Activated CD8-positive, alpha-beta T cell treated with anti-CD3 and anti-CD28 coated beads, Interleukin-2, amount 10 ng/mL, durations not matched to agents 7 days and 5 days (primary cell): ENCODE measurements at places on chromosomes 1 and 21.

- H3K4me1 ChIP-seq: no peaks in the 10 kb centered on the region
- DNase-seq: no peak
- H3K4me3 ChIP-seq: no peak overlapping the region
- no peak overlapping the region for H3K27ac ChIP-seq
- H3K27me3 ChIP-seq: no peaks in the 10 kb centered on the region
- H3K36me3 ChIP-seq: no peaks in the 10 kb centered on the region
Observed at GRCh38 chr1:56505792-56506743, 73.3 kb downstream of the PLPP3 start.

DNA sequence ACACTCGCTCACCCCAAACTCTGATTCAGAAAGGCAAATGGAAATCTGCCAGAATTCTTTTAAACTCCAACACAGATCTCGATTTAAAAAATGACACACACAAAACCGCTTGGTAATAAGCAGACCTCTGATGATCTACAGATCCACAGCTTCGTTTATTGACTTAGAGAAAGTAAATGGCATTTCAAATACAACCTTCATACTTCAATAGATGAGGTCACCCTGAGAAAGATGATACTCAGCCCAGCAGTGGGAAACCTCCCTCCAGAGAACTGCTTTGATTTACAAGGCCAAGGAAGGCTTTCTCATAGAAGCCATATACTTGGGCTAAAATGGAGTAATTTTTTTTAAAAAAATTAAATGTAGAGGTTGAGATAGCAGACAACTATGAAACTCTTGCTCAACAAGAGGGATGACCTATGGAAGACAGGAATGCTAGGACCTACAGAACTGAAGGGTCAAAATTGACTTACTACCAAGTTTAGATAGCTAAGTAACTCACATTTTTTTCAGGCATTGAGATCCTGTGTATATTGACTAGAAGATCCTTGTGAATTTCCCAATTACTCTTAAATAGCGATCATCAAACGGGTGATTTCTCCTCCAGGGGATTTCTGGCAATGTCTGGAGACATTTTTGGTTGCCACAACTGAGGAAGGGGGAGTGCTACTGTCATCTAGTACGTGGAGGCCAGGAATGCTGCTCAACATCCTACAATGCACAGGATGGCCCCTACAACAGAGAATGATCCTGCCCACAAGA lies 143.9 kb downstream of the CLIC6 start:
- H3K36me3 ChIP-seq: peaks cover 2% of the 10 kb centered on the region
- H3K4me3 ChIP-seq: no peak overlapping the region
- H3K27ac ChIP-seq: no peak overlapping the region
- H3K27me3 ChIP-seq: peaks cover 6% of the 10 kb centered on the region
- peaks cover 40% of the 10 kb centered on the region for H3K4me1 ChIP-seq

DNA sequence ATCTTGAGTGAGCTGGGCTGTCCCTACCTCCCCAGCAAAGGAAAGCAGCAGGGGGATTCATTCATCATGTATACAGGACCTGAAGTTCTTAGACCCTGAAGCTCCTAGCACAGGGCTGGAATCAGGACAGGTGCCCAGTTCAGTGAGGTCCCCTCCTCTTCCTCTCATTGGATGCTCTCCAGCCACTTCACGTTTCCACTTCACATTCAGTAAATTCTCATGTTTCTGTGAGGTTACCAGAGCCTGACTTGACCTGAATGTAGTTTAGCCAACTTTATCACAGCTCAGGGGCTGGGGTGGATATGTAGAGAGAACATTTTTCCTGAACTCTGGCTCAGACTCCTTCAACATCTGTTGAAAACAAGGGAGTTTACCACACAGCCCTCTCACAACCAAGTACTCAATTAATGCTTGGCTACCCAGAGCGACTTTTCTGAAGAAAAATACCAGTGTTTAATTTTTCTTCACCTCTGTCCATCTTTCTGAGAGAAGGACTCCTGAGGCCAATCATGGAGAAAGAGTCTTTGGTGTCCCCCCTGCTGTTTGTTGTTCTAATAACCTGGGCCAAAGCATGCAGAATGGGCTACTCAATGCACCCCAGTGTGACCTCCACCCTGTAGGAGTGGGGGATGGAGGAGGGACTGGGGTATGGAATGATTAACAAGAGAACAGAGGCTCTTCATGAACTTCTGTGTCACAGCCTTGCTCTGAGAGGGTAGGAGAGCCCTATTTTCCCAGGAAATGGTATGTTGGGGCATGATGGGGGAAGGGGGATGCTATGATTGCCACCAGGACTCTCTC lies 108.3 kb upstream of the FGGY start:
- peaks cover 5% of the 10 kb centered on the region for H3K27me3 ChIP-seq
- no peak for DNase-seq
- no peak overlapping the region for H3K4me3 ChIP-seq
- H3K36me3 ChIP-seq: no peaks in the 10 kb centered on the region
- H3K27ac ChIP-seq: no peak overlapping the region

- no peak for DNase-seq
- H3K4me1 ChIP-seq: no peaks in the 10 kb centered on the region
- H3K4me3 ChIP-seq: no peak overlapping the region
- no peaks in the 10 kb centered on the region for H3K27me3 ChIP-seq
- no peaks in the 10 kb centered on the region for H3K36me3 ChIP-seq
Observed at GRCh38 chr1:233509526-233509925, 104.4 kb upstream of the KCNK1 start.

DNA sequence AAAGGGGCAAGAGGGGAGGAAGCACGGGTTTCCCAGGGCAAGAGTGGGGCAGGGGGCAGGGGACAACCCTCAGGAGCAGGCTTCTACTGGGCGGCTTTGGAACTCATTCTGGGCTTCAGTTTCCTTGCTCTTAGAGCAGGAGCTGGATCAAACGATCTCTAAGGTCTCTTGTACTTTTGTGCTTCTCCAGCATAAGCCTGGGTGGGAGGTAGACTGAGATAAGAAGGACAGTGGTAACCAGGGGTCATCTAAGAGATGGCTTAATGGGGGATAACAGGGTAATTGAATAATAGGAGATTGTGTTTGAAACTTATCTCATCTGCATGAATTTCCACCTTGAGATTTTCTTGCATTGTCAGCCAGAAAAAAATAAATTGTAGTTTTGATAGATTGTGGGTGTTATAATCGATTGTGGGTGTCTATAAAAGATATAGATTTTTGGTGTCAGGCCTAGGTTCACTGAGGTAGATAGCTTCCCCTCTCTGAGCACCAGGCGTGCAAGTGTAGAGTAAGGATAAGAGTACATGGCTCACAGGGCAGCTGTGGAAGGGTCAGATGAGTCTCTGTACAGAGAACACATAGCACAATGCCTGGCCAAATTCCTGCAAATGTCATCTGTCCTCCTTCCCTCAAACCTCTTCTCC lies 68.0 kb downstream of the CD58 start:
- H3K4me3 ChIP-seq: no peak overlapping the region
- peaks cover 70% of the 10 kb centered on the region for H3K4me1 ChIP-seq
- peaks cover 15% of the 10 kb centered on the region for H3K36me3 ChIP-seq

DNA sequence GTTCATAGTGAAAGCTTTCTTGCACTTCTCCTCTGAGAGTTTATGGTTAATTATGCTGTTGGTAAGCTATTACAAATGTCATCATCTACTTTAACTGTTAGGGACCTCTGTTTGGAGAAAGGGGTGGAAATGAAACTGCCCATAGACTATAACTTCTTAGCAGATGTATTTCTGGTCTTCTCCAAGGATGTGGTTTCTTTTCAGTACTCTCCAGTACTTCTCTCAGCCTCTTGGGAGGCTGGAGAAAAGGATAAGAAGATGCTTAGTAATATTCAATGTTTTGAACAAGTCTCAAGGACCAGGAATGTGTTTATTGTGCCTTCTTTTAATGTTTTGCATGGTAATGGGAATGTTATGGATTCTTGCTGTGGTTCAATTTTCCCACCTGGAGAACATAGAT lies 60.4 kb downstream of the LAMC2 start:
- H3K27ac ChIP-seq: no peak overlapping the region
- no peaks in the 10 kb centered on the region for H3K4me1 ChIP-seq
- DNase-seq: no peak
- H3K36me3 ChIP-seq: no peaks in the 10 kb centered on the region
- H3K4me3 ChIP-seq: no peak overlapping the region

- H3K4me1 ChIP-seq: peaks cover 66% of the 10 kb centered on the region
- DNase-seq: no peak
- H3K27ac ChIP-seq: peak overlapping the region; percentile 89
- H3K36me3 ChIP-seq: peaks cover 66% of the 10 kb centered on the region
Observed at GRCh38 chr1:36160388-36160948, 4.5 kb downstream of the MAP7D1 start.

GRCh38 chr1:204941421-204942338 lies 71.0 kb downstream of the NFASC start:
- DNase-seq: peak; percentile 67
- no peak overlapping the region for H3K27ac ChIP-seq
- H3K4me1 ChIP-seq: peaks cover 6% of the 10 kb centered on the region
- H3K36me3 ChIP-seq: no peaks in the 10 kb centered on the region

- H3K36me3 ChIP-seq: no peaks in the 10 kb centered on the region
- DNase-seq: no peak
- H3K4me3 ChIP-seq: no peak overlapping the region
- H3K27me3 ChIP-seq: no peaks in the 10 kb centered on the region
- no peaks in the 10 kb centered on the region for H3K4me1 ChIP-seq
Observed at GRCh38 chr1:73331726-73332125, 866.2 kb downstream of the LRRIQ3 start.

DNA sequence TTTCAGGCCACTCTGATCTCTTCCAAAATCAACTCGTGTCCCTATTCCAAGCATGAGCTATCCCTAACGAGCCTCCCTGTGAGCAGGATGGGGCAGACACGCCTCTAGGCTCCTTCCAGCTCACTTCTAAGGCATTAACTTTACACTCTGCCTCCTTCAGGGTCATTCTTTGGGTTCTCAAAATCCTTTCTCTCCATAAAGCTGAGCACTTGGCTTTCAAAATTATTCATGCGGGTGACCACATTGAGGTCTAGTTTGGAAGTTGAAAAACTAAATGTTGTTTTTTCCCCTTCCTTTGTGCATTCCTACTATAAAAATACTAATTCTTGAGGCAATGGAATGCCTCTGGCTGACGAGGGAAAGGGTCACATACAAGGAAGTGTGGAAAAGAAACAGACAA lies 33.5 kb upstream of the BMP8B start:
- H3K27ac ChIP-seq: no peak overlapping the region
- peaks cover 6% of the 10 kb centered on the region for H3K4me1 ChIP-seq
- no peaks in the 10 kb centered on the region for H3K36me3 ChIP-seq
- no peak overlapping the region for H3K4me3 ChIP-seq
- peaks cover 26% of the 10 kb centered on the region for H3K27me3 ChIP-seq

- no peak for DNase-seq
- H3K27me3 ChIP-seq: no peaks in the 10 kb centered on the region
- H3K4me3 ChIP-seq: no peak overlapping the region
Observed at GRCh38 chr1:93323185-93323820, 22.4 kb upstream of the DR1 start.

DNA sequence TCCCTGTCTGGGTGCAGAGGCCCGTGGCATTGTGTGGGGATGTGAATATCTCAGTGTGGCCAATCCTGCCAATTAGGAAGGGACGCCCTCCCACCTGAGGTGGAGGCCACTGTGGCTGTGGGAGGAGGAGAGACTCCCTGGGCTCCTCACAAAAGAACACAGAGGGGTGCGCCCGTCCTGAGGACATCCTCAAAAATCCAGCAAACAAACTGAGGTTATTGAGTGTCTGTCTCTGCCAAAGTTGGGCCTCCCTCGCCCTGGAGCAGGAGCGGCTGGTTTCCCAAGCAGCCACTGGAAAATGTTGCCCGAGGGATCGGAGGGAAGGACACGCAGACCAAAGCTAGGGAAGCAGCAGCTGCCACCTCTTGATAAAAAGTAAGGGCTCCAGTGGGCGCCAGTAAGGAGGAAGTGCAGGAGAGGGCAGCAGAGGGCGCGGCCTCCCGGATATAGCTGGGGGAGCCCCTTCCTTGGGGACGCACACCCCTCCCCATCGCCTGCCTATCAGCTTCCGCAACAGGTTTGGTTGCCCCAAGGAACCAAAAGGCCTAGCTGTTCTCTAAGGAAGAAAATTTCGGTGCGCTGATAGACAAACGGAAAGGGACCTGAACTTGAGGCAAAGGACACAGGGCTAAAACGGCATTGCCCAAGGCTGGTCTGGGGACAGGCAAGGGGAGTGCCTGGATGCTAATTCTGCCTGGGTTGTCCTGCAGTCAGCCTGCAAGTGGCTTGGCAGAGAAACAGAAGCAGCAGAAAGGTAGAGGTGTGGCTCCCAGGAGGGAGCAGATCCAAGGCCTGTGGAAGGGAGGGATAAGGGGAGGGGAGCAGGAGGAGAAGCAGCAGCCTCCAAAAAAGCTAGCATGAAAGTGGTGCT lies 1.7 kb upstream of the GRIK3 start:
- no peaks in the 10 kb centered on the region for H3K36me3 ChIP-seq
- H3K27me3 ChIP-seq: peaks cover 72% of the 10 kb centered on the region
- DNase-seq: peak; percentile 29

- no peak for DNase-seq
- H3K36me3 ChIP-seq: no peaks in the 10 kb centered on the region
- H3K27ac ChIP-seq: no peak overlapping the region
- no peak overlapping the region for H3K4me3 ChIP-seq
- H3K27me3 ChIP-seq: no peaks in the 10 kb centered on the region
- no peaks in the 10 kb centered on the region for H3K4me1 ChIP-seq
Observed at GRCh38 chr1:98500324-98500723, 161.2 kb upstream of the SNX7 start.

- peaks cover 18% of the 10 kb centered on the region for H3K27me3 ChIP-seq
- no peaks in the 10 kb centered on the region for H3K36me3 ChIP-seq
- H3K27ac ChIP-seq: no peak overlapping the region
- peaks cover 3% of the 10 kb centered on the region for H3K4me1 ChIP-seq
- DNase-seq: no peak
Observed at GRCh38 chr1:169019419-169020058, 87.0 kb upstream of the ATP1B1 start.

GRCh38 chr1:160838888-160839287 lies 23.8 kb downstream of the CD244 start:
- no peaks in the 10 kb centered on the region for H3K27me3 ChIP-seq
- H3K36me3 ChIP-seq: peaks cover 32% of the 10 kb centered on the region
- H3K27ac ChIP-seq: peak overlapping the region; percentile 97
- peaks cover 75% of the 10 kb centered on the region for H3K4me1 ChIP-seq
- peak; percentile 66 for DNase-seq

DNA sequence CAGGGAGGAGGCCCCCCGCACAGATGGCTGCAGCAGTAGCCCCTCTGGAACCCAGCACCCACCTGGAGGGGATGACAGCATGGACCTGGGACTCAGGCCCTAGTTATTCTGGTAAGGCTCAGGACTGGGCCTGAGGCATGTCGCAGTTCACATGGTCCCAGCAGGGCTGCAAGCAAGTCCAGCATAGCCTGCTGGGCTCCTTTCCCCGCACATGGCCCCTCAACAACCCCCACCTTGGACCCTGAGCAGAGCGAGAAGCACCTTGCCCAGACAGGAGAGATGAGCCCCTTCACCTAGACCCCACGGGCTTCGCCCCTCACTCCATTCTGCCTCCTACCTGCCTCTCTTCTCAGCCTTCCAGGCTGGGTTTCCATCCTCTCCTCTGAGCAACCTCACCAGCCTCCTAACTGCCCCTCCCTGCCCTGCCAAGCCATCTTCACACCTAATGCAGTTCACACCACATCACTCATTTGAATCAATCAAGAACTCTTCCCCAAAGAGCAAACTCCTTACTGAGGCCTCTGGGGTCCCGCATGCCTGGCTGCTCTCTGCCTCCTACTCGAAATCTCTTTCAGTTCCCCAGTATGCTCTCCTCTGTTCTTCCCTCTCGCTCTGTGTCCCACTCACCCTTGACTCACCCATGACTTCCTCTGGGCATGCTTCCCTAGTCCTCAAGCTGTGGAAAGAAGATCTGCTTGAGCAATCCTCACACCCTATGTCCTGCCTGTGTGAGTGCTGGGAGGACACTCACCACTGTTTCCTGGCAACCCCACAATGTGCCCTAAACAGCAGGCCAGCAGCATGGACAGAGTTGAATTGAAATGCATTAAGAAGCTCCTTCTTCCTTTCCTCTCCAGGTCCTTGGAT lies 9.4 kb upstream of the THEMIS2 start:
- no peak for DNase-seq
- peaks cover 49% of the 10 kb centered on the region for H3K4me1 ChIP-seq
- H3K27me3 ChIP-seq: no peaks in the 10 kb centered on the region
- H3K27ac ChIP-seq: no peak overlapping the region
- no peaks in the 10 kb centered on the region for H3K36me3 ChIP-seq
